ENCODE measurements at places on chromosomes 7 and 10. TPM values are rescaled to one million over a fixed set of nuclear protein-coding genes. Genes with fewer than 3 reads are reported as not detected.

The CPA1 gene
- 3.7 TPM for total RNA-seq

The HEPACAM2 gene
- total RNA-seq = not detected

The CPXM2 gene
- total RNA-seq = 52.1 TPM

The FAM13C gene
- total RNA-seq = 10.7 TPM

The ADAM12 gene
- total RNA-seq = 93.8 TPM

The UFSP1 gene
- 2.2 TPM for total RNA-seq

The CPA4 gene
- 250 TPM for total RNA-seq

The STN1 gene
- 21.6 TPM for total RNA-seq

The DGKB gene
- not detected for total RNA-seq

The SEMA3D gene
- total RNA-seq = 10.3 TPM

The ITGB8 gene
- total RNA-seq = 41.0 TPM

The SPDYE2 gene
- not detected for total RNA-seq

The PAPSS2 gene
- 91.2 TPM for total RNA-seq

The TRIM50 gene
- not detected for total RNA-seq

The TUBAL3 gene
- total RNA-seq = not detected

The TFAM gene
- 25.1 TPM for total RNA-seq

The ELOVL3 gene
- total RNA-seq = 0.65 TPM

The CELF2 gene
- 32.3 TPM for total RNA-seq

The STMP1 gene
- 35.9 TPM for total RNA-seq

The CCDC3 gene
- 2.2 TPM for total RNA-seq

The MORN4 gene
- 4.3 TPM for total RNA-seq

The LRRD1 gene
- 0.65 TPM for total RNA-seq

The LIPK gene
- total RNA-seq = not detected

The ATP6V0A4 gene
- total RNA-seq = not detected

The ELMO1 gene
- total RNA-seq = 15.3 TPM

The TEX47 gene
- not detected for total RNA-seq

The PRPS1L1 gene
- not detected for total RNA-seq

The STAMBPL1 gene
- 11.9 TPM for total RNA-seq

The PROSER2 gene
- 8.1 TPM for total RNA-seq

The MBL2 gene
- total RNA-seq = not detected

The CDNF gene
- 2.7 TPM for total RNA-seq

The METTL27 gene
- 3.7 TPM for total RNA-seq

The SLIT1 gene
- under 0.01 TPM for total RNA-seq

The PNLIPRP2 gene
- not detected for total RNA-seq

The CRYGN gene
- 0.78 TPM for total RNA-seq

The RTKN2 gene
- total RNA-seq = 2.1 TPM

The FAM170B gene
- total RNA-seq = not detected

The CYP26A1 gene
- not detected for total RNA-seq

The EPO gene
- not detected for total RNA-seq

The AGR2 gene
- 0.86 TPM for total RNA-seq

The ADGRA1 gene
- not detected for total RNA-seq

The SDK1 gene
- under 0.01 TPM for total RNA-seq

The SEMA4G gene
- total RNA-seq = 0.26 TPM

The LRIT1 gene
- total RNA-seq = not detected

The LRRN3 gene
- 0.26 TPM for total RNA-seq

Data from articular chondrocyte of knee joint (primary cell).